Activated naive CD4-positive, alpha-beta T cell treated with anti-CD3 and anti-CD28 coated beads, Interleukin-2, amount 50 U/mL, for 72 hours (primary cell): ENCODE measurements at places on chromosomes 16 and 17. TPM values are rescaled to one million over a fixed set of nuclear protein-coding genes. Genes with fewer than 3 reads are reported as not detected.
A peak's percentile ranks its signal among the peaks of the same experiment; 100 is the strongest.

DNA sequence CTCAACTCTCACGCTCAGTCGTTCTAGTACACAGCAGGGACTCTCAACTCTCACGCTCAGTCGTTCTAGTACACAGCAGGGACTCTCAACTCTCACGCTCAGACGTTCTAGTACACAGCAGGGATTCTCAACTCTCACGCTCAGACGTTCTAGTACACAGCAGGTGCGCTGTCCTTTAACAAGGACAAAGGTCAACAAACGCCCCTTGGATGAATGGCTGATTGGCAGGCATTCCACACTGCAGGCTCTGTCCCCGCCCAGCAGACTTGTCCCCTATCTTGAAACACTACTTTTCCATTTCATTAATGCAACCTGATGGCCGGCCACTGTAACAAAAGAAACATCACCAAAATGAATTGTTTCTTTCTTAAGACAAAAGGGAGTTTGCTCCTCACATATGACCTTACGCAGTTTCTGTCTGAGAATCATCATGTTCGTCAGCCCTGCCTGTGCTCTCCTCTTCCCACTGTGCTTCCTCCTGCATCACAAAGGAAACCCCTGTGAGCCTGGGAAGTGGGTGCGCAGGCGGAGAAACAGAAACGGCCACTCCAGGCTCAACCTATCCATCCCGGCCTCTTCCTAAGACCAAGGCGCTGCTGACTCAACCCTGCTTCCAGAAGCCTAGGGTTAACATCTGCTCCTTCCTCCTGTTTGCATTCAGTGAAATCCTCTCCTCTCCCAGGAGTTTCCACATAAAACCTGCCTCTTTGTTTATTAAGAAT, 59.8 kb downstream of the ANKRD11 start:
- no peak for DNase-seq

DNA sequence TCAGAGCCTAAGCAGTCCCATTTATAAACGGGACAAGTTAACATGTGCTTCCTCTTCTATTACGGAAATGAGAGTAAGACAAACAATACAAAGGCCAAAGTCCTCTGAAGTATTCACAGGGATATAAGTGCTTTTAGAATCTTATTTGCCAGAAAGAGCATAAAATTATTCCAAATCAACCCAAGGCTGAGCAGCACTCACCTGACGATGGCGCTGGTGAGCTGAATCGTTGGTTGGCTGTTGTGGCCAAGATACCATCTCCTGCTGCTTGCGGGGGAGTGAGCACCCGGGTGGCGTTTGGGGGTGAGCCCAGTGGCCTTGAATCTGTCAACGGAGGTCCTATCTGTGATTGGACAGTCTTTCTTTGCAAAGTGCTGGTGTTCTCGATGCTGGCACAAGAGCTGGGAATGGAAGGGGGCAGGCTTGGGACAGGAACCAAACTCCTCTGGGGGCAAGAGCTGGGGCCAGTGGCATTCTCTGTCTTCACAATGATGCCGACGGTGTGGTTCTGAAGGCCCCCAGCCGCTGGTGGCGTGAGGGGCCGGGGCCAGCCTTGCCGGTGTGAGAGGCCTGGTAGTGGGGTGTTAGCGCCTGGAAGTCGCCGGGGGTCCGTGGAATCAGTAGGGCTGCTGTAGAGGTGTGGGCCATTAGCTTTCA, 9.5 kb upstream of the DHRS13 start:
- no peak for DNase-seq

- no peak for DNase-seq
These were observed 13.2 kb upstream of the ITGA2B start for GRCh38 chr17:44402564-44403172.

DNA sequence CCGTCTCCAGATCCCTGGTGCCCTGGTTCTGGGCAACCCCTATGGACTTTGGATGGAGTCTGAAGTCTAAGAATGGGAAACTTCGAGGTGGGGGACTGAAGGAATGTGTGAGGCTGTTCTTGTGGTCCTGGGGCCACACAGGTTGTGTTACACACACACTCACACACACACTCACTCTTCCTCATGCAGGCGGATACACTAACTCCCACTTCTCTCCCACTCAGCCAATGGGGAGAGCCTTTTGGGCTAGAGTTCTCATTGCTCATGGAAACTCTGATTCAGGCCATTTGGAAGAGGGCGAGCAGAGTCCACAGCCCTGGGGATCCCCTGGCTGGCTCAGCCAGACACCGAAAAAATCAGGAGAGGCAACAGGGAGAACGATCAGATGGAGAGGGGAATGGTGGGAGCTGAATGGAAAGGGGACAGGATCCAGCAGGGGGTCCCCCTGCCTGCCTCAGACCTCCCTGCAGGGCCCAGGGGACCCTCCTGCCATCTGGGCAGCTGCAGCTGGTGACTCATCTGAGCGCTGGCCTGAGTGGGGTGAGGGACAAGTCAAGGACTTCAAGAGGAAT, 9.1 kb downstream of the IGFBP4 start:
- no peak for DNase-seq

- no peak for DNase-seq
These were observed 8.4 kb upstream of the HERPUD1 start for GRCh38 chr16:56923481-56924091.

GRCh38 chr17:58250344-58251011, 12.1 kb downstream of the LPO start:
- DNase-seq, result no peak

- DNase-seq, result no peak
These were observed 137.0 kb upstream of the RCVRN start for GRCh38 chr17:10041916-10042588.

GRCh38 chr17:82204831-82205719, 7.6 kb downstream of the CCDC57 start:
- DNase-seq, result peak; percentile 53

DNA sequence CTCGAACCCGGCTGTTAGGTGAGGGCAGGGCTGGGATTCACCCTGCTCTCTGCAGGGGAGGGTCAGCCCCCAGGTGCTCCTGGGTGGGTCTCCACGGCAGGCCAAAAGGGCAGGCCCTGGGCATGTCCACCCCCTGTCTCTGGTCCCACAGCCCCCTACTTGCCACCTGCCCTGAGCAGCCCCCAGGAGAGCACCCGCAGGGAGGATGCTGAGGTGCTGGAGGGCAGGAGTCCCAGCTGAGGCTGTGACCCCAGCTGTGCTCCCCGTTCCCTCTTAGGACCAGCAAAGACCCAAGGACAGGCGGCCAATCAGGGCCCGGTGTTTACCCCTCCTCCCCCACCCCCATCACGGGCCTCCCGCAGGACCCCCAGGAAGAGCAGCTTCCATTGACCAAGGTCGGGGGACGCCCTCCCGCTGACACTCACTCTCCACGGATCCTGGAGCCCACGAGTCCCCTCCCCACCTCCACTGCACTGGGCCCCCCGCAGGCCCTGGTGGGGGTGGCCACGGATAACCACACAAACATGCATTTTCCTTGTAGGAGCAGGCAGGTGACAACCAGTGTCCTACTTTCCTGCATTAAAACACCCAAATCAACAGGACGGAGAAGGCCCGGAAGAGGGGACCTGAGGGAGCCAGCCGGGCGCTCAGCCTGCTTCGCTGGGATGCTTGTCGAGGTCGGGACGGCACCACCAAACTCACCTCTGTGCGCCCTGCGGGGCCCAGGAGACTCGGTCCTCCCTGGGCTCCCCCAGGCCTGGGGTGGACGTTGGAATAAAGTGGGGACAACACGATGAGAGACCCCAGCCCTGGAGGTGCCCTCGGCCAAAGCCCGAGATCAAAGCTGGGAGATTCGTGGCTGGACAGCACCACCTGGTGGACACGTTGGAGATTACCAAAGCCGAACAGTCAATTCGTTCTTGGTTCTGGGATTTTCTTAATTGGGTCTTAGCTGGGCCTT, 22.5 kb upstream of the ENPP7 start:
- peak; percentile 63 for DNase-seq

DNA sequence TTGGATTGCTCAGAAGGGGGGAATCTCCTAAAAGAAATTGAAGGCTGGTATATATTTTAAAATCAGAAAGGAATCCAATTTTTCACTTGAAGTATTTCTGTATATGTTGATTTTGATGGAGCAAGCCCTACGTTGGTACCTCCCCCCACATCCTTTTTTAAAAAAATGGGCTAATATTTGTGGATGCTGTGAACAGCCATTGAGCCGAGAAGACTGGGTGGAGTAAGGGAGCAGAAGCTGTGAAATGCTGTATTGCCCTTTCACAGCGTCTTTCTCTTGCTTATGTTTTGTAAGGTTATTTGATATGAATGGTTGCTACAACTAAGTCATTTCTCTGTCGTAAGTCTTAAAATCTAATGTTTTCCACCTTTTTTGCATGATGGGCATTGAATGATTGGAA, 2.3 kb downstream of the PAFAH1B1 start:
- no peak for DNase-seq

GRCh38 chr17:38881600-38882191, 11.8 kb downstream of the LASP1 start:
- DNase-seq, result no peak

GRCh38 chr17:42518755-42519545, 17.1 kb upstream of the NAGLU start:
- no peak for DNase-seq

GRCh38 chr17:41863074-41863848, 2.0 kb downstream of the KLHL11 start:
- peak; percentile 19 for DNase-seq

- DNase-seq, result no peak
These were observed 105.9 kb upstream of the ANKFN1 start for GRCh38 chr17:56047331-56047730.

DNA sequence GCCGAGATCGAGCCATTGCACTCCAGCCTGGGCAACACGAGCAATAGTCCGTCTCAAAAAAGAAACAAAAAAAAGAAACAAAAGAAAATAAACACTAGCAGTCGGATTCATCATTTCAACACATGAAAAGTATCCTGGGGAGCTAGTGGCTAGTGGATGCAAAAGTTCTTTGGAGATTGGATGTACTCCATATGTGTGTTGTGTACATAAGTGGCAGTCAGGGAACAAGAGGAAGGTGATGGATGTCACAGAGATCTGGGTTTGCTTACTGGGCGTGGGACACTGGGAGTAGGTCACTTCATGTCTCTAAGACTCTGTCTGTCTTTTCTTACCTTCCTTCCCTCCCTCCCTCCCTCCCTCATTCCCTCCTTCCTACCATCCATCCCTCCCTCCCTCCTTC, 35.4 kb downstream of the MRC2 start:
- no peak for DNase-seq

- DNase-seq, result no peak
These were observed 382.3 kb upstream of the EEF2KMT start for GRCh38 chr16:5479926-5480325.

- DNase-seq, result no peak
These were observed 264.6 kb downstream of the HS3ST3A1 start for GRCh38 chr17:13337151-13337550.

- DNase-seq, result no peak
These were observed 956.1 kb upstream of the GOT2 start for GRCh38 chr16:59690216-59690615.

GRCh38 chr16:424033-424622, 1.3 kb upstream of the RAB11FIP3 start:
- DNase-seq, result no peak

DNA sequence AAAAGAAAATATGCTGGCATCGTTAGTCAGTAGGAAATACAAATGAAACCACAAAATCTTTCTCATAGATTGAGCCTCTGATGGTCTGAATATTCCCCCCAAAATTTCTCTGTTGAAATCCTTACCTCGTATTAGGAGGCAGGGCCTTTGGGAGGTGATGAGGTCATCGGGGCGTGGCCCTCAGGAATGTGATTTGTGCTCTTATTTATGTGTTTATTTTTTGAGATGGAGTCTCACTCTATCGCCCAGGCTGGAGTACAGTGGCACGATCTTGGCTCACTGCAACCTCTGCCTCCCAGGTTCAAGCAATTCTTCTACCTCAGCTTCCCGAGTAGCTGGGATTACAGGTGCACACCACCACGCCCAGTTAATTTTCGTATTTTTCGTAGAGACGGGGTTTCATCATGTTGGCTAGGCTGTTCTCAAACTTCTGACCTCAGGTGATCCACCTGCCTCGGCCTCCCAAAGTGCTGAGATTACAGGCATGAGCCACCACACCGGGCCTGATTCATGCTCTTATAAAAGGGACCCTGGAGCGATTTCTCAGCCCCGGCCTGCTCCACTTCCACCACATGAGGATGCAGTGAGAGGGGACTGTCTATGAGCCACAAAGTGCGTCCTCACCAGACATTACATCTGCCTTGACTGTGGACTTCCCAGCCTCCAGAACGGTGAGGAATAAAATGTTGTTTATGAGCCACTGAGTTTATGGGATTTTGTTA, 53.1 kb downstream of the DNAH17 start:
- DNase-seq, result no peak

DNA sequence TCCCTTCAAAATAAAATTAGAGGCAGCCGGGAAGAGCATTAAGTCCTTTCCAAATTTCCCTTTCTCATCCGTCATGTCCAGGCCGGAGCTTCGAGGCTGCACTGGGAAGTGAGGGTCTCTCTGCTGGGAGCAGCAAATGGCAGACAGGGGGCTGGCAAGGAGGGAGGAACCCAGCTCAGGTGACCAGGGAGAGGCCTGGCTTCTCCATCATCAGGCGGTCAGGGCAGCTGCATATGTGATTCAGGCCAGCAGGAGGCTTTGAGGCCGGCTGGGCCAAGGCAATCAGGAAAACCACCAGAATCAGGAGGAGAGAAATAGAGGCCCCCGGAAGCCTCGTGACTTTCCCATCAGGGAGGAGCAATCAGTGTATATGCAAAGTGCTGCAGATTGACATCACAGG, 85.0 kb upstream of the RPL38 start:
- DNase-seq, result no peak

- DNase-seq, result no peak
These were observed 94.9 kb downstream of the RBFOX3 start for GRCh38 chr17:79515646-79516571.

The GUCY2D gene
- not detected for total RNA-seq

The KRT15 gene
- not detected for total RNA-seq

The ERBB2 gene
- total RNA-seq, result 3.2 TPM

The RRAD gene
- 3.8 TPM for total RNA-seq

The UTS2R gene
- total RNA-seq, result not detected

The KRTAP17-1 gene
- total RNA-seq, result not detected

The BOLA2 gene
- 14.3 TPM for total RNA-seq

The SPNS2 gene
- total RNA-seq, result 0.16 TPM

The MYO18A gene
- total RNA-seq, result 38.8 TPM

The CAPNS2 gene
- not detected for total RNA-seq
